ENCODE measurements at places on chromosomes 6 and 20.

GRCh38 chr20:1010659-1011058 lies 8.5 kb upstream of the RSPO4 start:
- no peak for DNase-seq

- DNase-seq = no peak
Measured at GRCh38 chr6:105066836-105067235, 109.9 kb downstream of the LIN28B start.

- no peak for DNase-seq
Measured at GRCh38 chr6:125025164-125025854, 63.1 kb downstream of the RNF217 start.

DNA sequence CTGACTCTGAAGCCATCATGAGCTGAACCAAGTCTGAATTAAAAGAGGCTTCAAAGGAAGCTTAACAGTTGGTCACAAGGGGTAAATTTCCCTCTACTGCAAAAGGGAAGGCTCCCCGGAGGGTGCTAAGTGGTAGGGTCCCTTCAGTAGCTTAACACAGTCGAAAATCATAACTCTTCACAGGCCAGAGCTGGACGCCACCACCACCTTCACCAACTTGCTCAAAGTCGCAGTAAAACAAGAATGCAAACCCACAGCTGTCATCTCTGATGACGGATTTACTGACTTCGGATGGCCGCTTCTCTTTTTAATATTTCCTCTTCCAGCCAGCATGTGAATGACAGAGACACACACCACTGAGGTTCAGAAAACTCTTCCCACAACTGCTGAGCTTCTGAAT lies 144.7 kb upstream of the FBXL4 start:
- no peak for DNase-seq

GRCh38 chr6:127118298-127119101 lies at the start of gene RSPO3:
Gene RSPO3, plus strand, starts transcription at chr6:127118671. Its CDS starts 522 bp downstream, at chr6:127119193.
- DNase-seq = no peak

GRCh38 chr6:42195415-42195814 lies 659 bp upstream of the GUCA1B start:
- no peak for DNase-seq

DNA sequence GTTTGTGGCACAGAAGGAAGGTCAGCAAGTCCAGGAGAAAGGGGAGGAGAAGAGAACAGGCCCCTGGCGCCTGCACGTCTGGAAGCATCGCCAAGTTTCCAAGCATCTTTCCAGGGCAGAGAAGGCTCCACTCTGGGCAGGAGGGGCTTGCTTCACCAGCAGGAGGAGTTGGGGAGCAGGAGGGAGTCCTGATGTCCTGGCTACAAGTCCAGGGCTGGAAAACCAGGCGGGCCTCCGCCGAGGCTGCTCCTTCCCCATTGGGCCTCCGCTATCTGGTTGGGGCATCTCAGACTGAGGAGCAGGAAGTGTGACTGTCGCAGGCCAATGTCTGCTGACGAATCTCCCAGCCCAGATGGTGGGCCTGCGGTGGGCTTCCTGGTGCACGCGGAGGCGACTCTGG lies 421.9 kb downstream of the PREX1 start:
- no peak for DNase-seq

- no peak for DNase-seq
Measured at GRCh38 chr6:163888030-163888819, 473.7 kb downstream of the QKI start.

DNA sequence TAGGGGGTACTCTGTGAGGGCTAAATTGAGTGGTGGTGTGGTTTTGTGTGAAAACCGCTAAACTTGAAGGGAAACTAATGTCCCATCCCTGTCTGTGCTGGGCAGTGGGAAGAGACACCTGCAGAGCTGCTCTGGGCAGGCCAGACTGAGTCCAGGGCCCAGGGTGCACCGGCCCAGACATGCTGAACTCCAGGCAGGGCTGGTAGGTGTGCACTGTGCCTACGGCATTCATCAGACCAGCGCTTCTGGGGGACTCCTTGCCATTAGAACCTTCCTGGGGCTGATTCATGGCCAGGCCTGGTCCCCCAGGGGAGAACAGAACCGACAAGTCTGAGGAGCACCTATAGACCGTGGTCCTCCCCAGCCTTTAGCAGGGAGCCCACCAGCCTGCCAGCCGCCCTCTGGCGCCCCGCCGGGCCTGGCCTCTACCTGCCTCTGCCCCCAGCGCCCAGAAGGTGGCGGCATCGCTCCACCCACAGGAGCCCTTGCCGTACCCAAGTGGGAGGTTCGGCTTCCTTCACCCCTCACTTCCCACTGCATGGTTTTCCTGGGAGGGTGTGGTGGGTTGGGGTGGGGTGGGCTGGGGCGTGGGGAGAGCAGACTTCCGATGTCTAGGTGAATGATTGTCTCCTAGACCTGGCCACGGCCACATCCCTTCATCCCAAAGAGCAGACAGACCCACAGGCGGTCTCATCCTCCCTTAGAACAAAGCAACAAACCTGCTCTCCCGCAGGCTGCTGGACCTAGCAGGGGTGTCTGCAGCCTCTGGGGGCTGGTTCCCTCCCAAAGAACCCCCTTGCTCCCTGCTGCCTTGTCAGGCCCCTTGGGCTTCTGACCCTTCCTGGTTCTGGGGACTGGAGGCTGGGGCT lies 15.5 kb downstream of the CCDC167 start:
- DNase-seq = no peak

GRCh38 chr6:2958331-2958711 lies 13.0 kb downstream of the SERPINB6 start:
- no peak for DNase-seq

DNA sequence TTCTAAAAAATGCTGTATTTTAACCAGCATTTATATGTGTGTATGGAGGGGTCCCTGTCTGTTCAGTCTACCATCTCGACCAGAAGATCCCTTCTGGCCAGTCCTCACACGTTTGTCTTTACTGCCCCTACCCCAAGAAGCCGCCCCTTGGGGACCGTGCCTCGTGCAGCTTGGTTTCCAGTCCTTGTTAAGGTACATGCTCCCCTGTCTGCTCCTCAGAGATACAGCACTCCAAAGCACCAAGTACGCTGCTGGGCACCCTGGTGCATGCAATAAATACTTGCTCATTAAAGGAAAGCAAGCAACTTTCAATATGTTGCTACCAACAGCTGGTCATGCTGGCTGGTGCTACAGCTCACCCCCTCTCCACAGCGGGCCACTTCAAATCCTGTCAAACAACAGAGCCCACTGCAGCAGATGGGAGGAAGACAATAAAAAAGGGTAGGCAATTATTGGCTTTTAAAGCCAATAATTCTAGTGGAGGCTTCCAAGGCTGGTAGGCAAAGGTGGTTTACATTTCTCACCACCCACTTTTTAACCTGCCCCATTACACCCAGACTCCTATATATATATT lies 61.6 kb downstream of the PSMG4 start:
- DNase-seq = no peak
